Vagina (tissue), 2 donors: ENCODE measurements at places on chromosomes 6 and 20. TPM values are rescaled to one million over a fixed set of nuclear protein-coding genes. Genes with fewer than 3 reads are reported as not detected.

Gene GSTA1
- 1.7 TPM for total RNA-seq

Gene AIF1
- 25.0 TPM for total RNA-seq

Gene CRIP3
- total RNA-seq, result not detected

Gene NKAIN2
- total RNA-seq, result not detected

Gene FAM83B
- total RNA-seq, result 35.8 TPM

Gene SNAP91
- total RNA-seq, result 4.7 TPM

Gene SLC17A2
- total RNA-seq, result not detected

Gene VEGFA
- total RNA-seq, result 194 TPM

Gene BMP7
- 17.2 TPM for total RNA-seq

Gene C20orf204
- 0.98 TPM for total RNA-seq

Gene OLIG3
- total RNA-seq, result not detected

Gene NDUFAF4
- total RNA-seq, result 14.2 TPM

Gene PI16
- 88.6 TPM for total RNA-seq

Gene RTN4IP1
- total RNA-seq, result 2.9 TPM

Gene MAS1
- 0.49 TPM for total RNA-seq

Gene WFDC10A
- total RNA-seq, result not detected

Gene OPN5
- not detected for total RNA-seq

Gene VWA7
- total RNA-seq, result 0.74 TPM

Gene SYNDIG1
- 3.2 TPM for total RNA-seq

Gene IL20RA
- total RNA-seq, result 21.9 TPM

Gene ADGRB3
- 2.7 TPM for total RNA-seq

Gene SERPINB6
- total RNA-seq, result 93.8 TPM

Gene NINL
- total RNA-seq, result 11.5 TPM

Gene SLC35F1
- 2.7 TPM for total RNA-seq

Gene PABPC1L
- 19.6 TPM for total RNA-seq

Gene HIVEP2
- 24.6 TPM for total RNA-seq

Gene KHDC1L
- total RNA-seq, result not detected

Gene MACROD2
- 12.5 TPM for total RNA-seq

Gene LBP
- total RNA-seq, result 0.98 TPM

Gene RHAG
- 2.5 TPM for total RNA-seq

Gene CAP2
- total RNA-seq, result 9.6 TPM

Gene NRSN1
- total RNA-seq, result 1.5 TPM

Gene LY6G6C
- total RNA-seq, result not detected

Gene ADAM33
- 119 TPM for total RNA-seq
